ENCODE measurements at places on chromosomes 6 and 20. TPM values are rescaled to one million over a fixed set of nuclear protein-coding genes. Genes with fewer than 3 reads are reported as not detected.

Gene SLC16A10
- total RNA-seq = 20.8 TPM

Gene IL20RA
- 7.2 TPM for total RNA-seq

Gene CLVS2
- total RNA-seq = 0.12 TPM

Gene SLC17A5
- total RNA-seq = 4.9 TPM

DNA sequence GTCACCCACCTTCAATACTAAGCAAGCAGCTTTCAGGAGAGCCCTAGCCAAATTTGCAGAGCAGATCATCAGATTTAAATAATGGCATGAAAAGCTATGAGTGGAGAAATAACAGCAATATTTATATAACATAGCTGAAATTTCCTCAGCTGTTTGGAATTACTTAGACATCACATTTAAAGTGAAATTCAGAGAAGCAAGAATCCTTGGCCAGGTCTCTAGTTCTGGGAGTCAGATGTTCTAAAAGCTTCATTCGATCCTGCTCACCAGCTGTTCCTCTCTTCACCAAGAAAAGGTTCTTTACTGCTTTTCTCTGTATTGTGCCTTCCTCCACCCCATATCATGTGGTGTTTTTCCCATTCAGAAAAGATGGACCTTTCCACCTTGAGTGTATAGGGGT lies 152.3 kb upstream of the JAG1 start:
- no peak for DNase-seq

DNA sequence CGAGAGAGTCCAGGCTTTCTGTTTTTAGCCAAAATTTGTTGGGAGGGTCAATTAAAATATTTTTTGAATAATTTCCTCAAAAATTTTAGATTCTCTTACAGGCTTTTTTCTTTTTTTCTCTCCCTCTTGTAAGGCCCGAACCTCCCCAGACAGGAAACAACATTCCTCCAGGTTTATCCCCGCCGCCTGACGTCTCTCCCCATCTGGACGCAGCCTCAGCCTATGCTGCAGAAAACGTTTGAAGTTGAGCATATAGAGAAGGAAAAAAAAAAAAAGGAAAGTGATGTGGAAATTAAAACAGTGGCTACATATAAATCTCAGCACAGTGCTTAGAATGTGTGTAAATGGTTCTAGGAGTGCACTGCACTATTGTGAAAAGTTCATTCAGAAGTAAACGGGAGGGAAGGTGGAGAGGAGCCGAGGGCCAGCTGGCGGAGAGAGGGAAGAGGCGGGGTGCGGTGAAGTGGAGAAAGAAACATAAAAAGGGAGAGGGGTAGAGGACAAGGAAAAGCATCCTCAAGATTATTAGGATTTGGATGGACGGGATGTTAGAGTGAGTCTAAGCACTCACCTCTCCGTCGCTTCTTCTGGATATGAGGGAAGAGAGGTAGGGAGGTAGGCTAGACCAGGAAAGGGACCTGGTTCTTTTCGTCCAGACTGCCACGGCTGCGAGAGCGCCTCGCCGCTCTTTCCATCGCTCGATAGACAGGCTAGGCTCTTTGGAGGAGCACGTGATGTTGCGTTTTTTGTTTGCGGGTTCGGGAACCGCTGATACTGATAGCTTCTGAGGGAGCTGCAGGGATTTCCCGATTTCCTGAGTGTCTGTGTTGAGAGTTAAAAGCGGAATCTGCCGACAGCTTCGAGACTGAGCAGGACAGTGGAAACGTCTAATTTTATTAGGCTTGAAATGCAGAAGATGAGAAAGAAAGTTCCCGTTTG lies 98.7 kb downstream of the TRIM27 start:
- DNase-seq = no peak

- DNase-seq = peak; percentile 86
Measured at GRCh38 chr6:39791850-39792539, at the start of gene DAAM2. Gene DAAM2, plus strand, starts transcription at chr6:39792376. Its CDS starts 63,927 bp downstream, at chr6:39856303.

- no peak for DNase-seq
Measured at GRCh38 chr6:10624836-10625235, 69.6 kb downstream of the C6orf52 start.

DNA sequence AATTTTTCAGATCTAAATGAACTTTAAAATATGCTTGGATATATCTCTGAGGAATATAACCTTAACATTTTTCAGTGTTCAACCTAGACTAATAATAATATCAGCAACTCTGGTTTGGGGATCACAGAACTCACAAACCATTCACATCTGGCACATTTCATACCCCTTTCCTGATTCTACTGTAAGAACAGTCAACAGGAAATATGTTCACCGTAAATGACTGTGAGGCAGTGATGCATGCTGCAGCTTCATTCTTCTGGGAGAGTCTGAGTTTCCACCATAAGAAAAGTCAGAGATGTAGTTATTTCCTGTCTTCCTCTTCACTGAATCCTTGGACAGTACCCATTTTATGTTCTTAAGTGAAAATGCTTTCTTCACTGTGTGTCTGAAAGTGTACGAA lies 134.2 kb upstream of the IFNGR1 start:
- DNase-seq = no peak
